Activated naive CD4-positive, alpha-beta T cell treated with anti-CD3 and anti-CD28 coated beads, Interleukin-2, amount 50 U/mL, for 72 hours (primary cell): ENCODE measurements at places on chromosomes 7 and 10.

- no peak for DNase-seq
Observed at GRCh38 chr10:48251525-48252353, 22.8 kb downstream of the FRMPD2 start.

DNA sequence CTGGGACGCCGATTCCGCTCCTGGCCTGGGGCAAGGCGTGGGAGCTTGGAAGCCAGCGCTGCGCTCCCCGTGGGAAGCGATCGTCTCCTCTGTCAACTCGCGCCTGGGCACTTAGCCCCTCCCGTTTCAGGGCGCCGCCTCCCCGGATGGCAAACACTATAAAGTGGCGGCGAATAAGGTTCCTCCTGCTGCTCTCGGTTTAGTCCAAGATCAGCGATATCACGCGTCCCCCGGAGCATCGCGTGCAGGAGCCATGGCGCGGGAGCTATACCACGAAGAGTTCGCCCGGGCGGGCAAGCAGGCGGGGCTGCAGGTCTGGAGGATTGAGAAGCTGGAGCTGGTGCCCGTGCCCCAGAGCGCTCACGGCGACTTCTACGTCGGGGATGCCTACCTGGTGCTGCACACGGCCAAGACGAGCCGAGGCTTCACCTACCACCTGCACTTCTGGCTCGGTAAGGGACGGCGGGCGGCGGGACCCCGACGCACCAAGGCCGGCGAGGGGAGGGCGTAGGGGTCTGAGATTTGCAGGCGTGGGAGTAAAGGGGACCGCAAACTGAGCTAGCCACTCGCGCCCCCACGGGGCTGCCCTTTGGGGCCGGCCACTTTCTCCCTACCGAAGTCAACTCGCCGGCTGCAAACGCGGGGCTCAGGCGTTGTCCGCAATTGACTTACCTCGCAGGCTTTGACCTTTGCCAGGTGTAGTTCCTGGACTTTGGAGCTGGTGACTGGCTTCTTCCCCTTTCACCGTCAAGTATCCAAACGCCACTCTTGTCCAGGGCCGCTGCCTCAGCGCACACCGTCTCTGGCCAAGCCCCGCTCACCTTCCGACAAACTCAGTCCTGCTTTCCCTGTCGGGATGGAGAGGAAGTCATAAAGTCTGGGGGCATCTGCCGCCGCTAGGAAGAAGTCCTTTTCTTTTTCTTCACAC is at the start of gene SCIN:
SCIN (plus strand) TSS at position 187 of the 928 bp plus-strand sequence; CDS start at position 254, 67 bp downstream.
- DNase-seq, result peak; percentile 7

DNA sequence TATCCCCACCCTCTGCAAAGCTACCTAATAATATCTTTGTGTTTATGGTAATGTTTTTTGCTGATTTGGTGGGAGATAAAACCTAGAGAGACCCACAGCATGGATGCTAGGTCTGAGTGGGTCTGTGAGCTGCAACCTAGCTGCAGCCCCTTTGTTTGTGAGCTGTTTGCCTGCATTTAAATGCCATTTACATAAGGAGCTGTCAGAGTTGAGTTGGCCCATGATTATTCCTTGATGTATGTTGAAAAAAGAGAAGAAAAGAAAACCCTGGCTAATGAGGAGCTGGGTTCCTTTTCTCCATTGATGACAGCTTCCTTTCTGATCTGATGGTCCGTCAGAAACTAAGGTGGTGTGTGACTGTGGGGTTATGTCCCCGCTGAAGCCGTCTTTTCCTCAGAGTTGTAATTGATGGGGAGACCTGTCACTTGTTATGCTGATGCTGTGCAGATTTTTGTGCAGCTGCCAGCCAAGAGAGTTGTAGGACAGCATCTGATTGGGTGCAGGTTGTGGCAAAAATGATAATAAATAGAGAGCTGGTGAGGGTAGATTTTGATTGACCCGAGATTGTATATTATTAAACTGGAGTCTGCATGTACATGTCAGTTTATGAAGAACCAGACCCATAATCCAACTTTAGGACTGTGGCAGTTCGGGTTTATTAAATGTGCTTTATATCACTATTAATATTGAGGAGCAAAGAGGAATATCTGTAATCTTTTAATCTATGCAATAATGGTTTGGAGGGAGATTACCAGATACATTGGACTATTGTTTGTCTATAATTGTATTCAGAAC is 219.8 kb downstream of the AUTS2 start:
- DNase-seq, result no peak

GRCh38 chr7:111292026-111292470 is 201.1 kb downstream of the LRRN3 start:
- DNase-seq, result no peak

DNA sequence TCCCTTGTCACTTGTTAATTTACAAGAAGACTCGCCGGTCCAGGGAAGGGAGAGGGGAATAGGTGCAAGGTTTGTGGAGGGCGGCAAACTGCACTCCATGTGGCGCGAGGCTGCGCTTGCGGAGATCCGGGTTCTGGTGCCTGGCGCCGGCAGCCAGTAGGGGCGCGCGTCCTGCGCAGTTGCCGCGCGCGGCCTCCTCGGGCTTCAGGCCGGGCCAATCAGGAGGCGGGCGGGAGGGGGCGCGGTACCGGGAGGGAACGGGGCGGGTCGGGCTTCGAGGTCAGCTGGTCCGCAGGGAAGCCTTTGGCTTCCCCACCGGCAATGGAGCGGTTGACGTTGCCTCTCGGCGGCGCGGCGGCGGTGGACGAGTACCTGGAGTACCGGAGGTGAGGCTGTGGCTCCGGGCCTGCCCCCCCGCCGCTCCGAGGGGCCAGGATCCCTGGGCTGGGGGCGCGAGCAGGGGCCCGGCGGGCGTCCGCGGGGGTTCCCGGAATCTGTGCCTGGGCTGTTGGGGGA is at the start of gene FAM221A:
FAM221A (plus strand) TSS at position 302 of the 516 bp plus-strand sequence; CDS start at position 322, 20 bp downstream.
- DNase-seq, result peak; percentile 79

DNA sequence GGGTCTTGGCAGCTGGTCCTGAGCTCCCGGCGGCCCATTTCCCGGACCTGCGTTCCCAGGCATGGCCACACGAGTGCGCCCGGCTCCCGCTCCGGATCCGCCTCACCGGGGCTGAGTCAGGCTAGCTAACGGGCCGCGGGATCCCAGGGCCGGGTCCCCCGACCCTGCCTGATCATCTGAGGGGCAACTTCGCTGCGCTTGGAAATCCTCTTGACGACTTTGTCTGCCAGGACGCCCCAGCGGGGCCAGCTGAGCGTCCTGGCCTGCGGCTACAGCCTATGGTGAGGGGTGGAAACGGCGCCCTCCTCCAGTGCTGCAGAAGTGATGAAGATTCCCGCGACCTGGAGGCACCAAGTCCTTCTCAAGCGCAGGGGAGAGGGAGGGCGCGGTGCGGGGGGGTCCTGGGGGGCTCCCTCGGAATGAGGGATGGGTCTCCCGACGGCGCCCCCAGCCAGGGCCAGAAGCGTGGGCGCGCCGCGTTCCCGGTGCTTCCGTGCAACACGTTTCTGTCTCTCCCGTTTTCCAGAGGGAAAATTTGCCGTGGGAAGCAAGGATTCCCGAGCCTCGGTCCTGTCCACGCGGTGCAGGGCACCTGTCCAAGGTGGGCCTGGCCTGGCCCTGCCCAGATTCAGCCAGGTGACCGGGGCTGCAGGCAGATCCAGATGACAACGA is 212.4 kb downstream of the CCSER2 start:
- peak; percentile 67 for DNase-seq

GRCh38 chr7:117982071-117983055 is 109.1 kb upstream of the CTTNBP2 start:
- no peak for DNase-seq
